Right ventricle myocardium superior (tissue), 1 donor: ENCODE measurements at places on chromosomes 6 and 20. TPM values are rescaled to one million over a fixed set of nuclear protein-coding genes. Genes with fewer than 3 reads are reported as not detected.

- peak; percentile 57 for DNase-seq
Measured at GRCh38 chr20:44247586-44248409, 690 bp downstream of the GDAP1L1 start.

DNA sequence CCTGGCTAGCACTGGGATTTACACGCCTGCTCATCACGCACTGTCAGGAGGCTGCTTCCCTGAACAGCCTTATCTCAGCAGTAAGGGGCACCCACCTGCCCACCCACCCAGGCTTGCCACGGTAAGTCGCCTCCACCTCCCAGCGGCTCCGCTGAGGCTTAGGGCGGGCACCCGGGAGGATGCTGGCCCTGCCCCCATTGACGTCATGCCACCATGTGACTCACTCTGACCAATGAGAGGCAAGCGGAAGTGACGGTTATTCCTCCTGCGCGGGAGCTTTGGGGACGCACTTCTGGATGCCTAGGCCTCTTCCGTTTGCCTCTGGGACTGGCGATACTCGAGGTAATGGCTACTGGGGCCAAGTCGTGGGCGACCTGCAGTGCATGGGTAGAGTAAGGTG is 256.8 kb downstream of the QKI start:
- DNase-seq: no peak

GRCh38 chr20:48040491-48040890 is 255.2 kb upstream of the SULF2 start:
- no peak for DNase-seq

- DNase-seq: no peak
Measured at GRCh38 chr6:169965239-169965638, 213.8 kb downstream of the ERMARD start.

DNA sequence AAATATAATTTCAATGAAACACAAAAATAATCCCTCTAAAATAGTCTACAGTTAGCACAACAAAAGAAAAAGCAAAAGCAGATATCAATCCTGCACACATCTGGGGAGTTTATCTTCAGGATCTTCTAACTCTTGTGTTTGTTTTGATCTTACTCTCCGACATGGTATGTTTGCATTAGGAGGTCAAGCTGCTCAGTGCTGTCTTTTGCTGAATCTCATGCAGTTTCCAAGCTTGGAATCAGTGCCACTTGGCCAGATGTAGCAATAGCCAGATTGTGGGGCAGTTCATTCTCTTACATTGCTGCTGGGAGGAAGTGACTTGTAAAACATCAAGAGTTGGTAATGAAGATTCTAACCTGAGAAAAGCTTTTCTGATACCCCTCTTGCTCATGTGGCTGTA is 29.5 kb downstream of the RIOK1 start:
- no peak for DNase-seq

- no peak for DNase-seq
Measured at GRCh38 chr6:137092018-137092417, 47.3 kb upstream of the IL20RA start.

DNA sequence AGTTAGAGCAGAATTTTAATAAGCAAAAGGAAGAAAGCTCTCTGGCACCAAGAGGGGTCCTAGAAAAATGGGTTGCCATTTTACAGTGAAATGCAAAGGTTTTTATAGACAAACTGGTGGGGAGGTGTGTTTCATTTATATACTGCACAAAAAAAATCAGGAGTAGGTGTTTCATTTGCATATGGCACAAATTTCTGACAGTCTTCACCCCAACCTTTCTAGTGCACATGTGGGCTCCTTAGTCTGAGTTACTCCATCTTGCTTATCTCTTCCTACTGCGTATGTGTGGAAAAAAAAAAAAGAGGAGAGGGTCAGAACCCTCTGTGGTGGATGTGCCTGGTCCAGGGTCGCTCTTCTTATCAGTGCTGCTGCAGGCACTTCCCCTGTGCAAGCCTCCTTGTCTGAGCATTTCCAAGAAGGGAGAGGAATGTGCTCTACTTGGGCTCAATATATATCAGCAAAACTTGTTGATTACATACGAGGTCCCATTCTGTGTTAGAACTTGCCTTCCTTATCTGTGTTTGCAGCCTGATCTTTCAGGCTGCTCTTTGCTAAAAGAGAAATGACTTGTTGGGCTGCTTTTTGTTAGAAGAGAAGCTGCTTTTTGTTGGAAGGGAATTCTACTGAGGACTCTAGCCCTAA is 59.0 kb upstream of the MRAP2 start:
- no peak for DNase-seq

DNA sequence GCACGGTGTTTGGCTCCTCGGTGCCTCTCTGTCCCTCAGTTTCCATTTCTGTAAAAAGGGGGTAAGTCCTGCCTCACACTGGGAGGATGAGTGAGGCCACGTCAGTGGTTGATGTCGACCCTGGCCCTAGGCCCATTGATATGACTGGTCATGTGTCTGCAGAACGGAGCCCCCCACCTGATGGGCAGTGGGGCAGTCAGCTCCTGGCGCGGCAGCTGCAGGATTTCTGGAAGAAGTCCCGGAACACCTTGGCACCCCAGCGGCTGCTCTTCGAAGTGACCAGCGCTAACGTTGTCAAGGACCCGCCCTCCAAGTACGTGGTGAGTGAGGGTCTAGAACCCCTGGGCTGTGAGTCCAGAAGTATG is 1.2 kb downstream of the SNX21 start:
- no peak for DNase-seq

DNA sequence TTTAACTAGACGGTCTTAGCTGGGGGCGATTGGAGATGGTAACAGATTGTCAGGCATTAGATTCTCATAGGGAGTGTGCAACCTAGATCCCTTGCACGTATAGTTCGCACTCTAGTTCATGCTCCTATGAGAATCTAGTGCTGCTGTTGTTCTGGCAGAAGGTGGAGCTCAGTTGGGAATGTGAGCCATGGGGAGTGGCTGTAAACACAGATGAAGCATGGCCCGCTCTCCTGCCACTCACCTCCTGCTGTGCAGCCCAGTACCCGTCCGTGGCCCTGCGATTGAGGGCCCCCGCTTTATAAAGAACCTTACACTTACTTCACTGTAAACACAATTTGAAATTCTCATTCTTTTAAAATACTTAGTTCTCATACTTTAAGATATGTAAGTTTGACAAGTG is 339.4 kb downstream of the CDH26 start:
- no peak for DNase-seq

DNA sequence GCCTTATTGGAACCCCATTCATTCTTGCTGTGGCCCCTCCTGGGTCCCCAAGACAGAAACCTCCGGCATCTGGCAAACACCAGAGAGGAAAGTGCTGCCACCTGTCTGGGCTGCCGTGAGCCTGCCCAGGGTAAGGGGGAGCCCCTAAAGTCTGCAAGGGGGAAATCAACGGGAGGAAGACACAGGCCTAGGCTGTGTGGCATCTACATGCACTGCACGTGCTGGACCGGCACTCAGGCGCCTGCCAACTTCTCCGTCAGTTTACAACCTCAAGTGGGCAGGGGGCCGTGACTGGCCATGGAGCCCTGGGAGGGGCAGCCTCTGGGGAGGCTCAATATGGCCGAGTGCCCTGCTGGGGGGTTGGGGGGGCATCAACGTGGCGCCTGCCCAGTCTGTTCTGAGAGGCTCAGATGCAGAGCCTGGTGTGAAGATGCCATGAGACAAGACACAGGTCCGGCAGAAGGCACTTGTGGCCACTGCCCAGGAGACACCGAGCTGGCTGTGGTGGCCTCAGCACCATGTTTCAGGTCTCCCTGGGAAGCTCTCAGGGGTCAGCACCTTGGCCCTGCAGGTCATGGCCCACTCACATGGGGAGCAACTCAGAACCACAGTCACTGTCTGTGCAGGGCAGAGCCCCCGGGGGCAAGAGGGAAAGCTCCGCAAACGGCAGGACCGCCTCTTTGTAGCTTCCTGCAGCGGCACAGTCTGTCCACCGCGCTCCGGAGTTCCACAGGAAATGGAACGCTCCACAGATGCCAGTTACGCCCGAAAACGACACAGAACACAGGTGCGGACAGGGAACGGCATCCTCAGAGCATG is 8.4 kb downstream of the UCKL1 start:
- no peak for DNase-seq

GRCh38 chr20:59006167-59006863 is 739 bp downstream of the CTSZ start:
- no peak for DNase-seq

DNA sequence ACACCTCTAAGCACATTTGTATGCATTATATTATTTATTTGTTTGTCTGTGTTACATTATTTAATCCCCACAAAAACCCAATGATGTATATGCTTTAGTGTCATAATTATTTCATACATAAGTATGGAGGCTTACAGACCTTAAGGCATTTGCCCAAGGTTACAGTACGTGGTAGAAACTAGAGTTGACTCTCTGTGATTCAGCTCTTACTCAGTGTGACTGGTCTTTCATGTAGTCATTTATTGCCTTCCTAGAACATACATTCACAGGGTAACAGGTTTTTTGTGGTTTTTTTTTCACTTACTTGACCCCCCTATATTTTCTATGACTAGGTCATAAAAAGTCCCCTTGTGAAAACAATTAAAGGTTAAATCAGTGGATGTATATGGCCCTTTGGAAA is 566.8 kb downstream of the TFAP2A start:
- no peak for DNase-seq

DNA sequence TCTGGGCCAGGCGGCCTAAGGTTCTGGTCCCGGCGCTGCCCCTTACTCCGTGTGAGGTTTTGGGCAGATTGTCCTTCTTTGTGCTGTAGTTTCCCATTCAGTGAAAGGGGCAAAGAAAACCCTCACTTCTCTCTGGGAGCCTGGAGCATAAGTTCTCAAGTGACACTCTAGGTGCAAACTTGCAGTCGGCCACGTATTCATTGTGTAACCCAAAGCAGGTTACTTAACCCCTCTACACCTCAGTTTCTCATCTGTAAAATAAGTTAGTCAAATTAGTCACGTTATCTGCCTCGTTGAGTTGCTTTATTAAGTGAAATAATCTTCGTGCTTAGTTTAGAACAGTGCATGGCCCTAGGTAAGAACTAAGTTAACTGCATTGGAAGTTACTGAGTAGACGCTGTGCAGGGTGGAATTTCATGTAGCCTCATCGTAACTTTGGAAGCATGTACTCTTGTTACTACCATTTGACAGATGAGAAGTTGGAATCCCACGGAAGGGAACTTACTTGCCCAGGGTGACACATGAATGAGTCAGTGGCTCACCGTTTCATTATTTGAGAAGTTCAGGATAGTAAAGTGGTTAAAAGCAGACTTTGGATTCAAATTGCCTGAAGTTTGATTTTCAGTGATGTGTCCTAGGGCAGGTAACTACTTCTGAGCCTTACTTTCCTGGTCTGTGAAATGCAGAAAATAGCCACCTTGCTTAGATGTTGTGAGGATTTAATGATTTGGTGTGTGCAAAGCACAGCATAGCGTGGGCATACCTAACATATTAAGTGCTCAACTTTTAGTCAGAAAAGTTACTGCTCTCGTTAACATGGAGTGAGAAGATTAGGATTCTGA is 556 bp upstream of the MROH8 start:
- DNase-seq: no peak

- peak; percentile 49 for DNase-seq
Measured at GRCh38 chr6:153312634-153313033, 181.6 kb upstream of the RGS17 start.

DNA sequence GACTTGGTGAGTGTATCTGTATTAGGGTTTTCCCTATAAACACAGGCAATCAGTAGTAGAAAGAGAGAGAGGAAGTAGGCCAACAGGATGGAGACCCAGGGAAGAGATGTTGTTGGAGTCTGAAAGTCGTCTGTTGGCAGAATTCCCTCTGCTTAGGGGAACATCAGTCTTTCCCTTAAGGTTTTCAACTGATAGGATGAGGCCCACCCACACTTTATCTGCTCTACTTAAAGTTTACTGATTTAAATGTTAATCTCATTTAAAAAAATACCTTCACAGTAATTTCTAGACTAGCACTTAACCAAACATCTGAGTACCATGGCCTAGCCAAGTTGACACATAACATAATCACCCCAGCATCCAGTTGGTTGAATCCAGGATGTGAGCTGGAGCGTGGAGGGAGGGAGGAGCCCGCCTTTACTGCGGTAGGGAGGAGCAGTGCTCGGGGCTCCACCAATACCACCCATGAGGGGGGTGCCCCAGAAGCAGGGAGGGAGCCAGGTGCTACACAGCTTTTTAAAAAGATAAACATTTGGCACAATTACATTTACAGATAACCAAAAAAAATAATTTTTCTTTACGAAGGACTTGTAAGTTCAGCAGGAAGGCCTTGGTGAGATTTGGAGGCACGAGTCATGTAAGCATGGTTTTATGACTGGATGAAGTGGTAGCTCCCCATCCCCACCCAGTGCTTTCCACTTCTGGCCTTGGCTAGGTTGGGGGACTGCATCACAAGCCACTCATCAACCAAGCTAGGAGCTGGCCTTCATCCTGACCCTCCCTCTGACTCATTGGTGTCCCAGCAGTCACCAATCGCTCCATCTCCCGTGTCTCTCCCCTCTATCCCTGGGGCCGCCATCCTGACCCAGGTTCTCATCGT is 18.4 kb upstream of the SNX9 start:
- no peak for DNase-seq

DNA sequence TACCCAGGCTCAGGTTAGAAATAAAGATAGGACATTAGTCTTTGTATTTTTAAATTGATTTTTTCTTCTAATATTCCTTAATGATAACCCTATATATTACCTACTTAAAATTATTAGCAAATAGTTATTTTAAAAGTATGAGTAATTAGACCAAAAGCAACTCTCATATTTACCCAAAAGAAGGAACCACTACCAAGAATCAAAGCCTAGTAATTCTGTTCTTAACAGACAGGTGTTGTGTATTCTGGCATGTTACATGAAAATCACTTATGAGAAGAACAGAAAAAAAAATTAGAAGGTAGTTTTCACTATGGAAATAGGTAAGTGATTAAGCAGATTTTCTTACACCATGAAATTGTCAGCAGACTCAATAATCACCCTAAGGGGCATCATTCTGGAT is 105.1 kb downstream of the ATG5 start:
- DNase-seq: no peak

- no peak for DNase-seq
Measured at GRCh38 chr6:124076336-124077048, 272.8 kb downstream of the NKAIN2 start.

MLN gene
- total RNA-seq: not detected

EYA2 gene
- total RNA-seq: 0.65 TPM

ISM1 gene
- 1.5 TPM for total RNA-seq

GNAS-AS1 gene
- 0.13 TPM for total RNA-seq

DDO gene
- total RNA-seq: 31.1 TPM
